Neural crest cell (in vitro differentiated cells): ENCODE measurements at places on chromosomes 1 and 21. TPM values are rescaled to one million over a fixed set of nuclear protein-coding genes. Genes with fewer than 3 reads are reported as not detected.

VWA5B1 gene
- total RNA-seq, result 0.30 and 0.44 TPM in 2 replicates

TTC34 gene
- total RNA-seq, result 2.4 and 2.7 TPM in 2 replicates

C1orf94 gene
- not detected in 2 replicates for total RNA-seq

KRTAP19-1 gene
- not detected in 2 replicates for total RNA-seq

LAPTM5 gene
- 1.0 and 1.5 TPM in 2 replicates for total RNA-seq

TLCD4 gene
- 0.89 and 1.2 TPM in 2 replicates for total RNA-seq

NEGR1 gene
- total RNA-seq, result 0.58 and 1.1 TPM in 2 replicates

CHIA gene
- total RNA-seq, result not detected in 2 replicates

C1orf21 gene
- total RNA-seq, result 29.8 and 32.5 TPM in 2 replicates

GLIS1 gene
- not detected in 2 replicates for total RNA-seq

CELA3B gene
- not detected in 2 replicates for total RNA-seq

FAM89A gene
- total RNA-seq, result 15.1 and 16.0 TPM in 2 replicates

TMCC2 gene
- total RNA-seq, result 14.9 and 16.1 TPM in 2 replicates

HAPLN2 gene
- total RNA-seq, result 0.70 and 0.91 TPM in 2 replicates

KIAA1614 gene
- total RNA-seq, result 2.1 and 3.2 TPM in 2 replicates
